Prostate gland (tissue), 2 donors: ENCODE measurements at places on chromosomes 7 and 10. TPM values are rescaled to one million over a fixed set of nuclear protein-coding genes. Genes with fewer than 3 reads are reported as not detected.

The FAM25G gene
- total RNA-seq = not detected

The ERVW-1 gene
- total RNA-seq = 1.8 TPM

The UTF1 gene
- total RNA-seq = 9.2 TPM

- DNase-seq = no peak
These were observed 36.4 kb upstream of the CD36 start for GRCh38 chr7:80601999-80602398.

The TRIM56 gene
- 36.1 TPM for total RNA-seq

The SLC13A1 gene
- total RNA-seq = not detected

The PNLIPRP1 gene
- not detected for total RNA-seq

The TYW1B gene
- total RNA-seq = 8.4 TPM

DNA sequence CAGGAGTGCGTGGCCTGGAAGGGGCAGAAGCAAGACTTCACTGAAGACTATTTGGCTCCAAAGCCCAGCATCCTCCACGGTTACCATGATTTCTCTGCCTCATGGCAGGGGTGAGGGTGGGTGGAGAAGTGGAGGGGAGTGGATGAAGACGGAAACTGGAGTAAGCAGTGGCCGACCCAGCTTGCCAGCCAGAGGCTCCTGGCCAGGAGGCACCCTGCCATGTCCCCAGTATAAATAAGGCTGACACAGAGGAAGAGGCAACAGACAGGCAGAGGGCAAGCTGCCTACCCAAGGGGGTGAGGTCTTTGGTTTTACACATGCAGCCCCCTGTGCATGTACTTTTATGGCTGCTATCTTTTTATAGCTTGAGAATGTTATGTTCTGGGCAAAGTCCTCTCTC, 102.6 kb upstream of the TBX20 start:
- DNase-seq = no peak

GRCh38 chr7:74604326-74605020, 53.0 kb upstream of the GTF2I start:
- DNase-seq = peak; percentile 89

DNA sequence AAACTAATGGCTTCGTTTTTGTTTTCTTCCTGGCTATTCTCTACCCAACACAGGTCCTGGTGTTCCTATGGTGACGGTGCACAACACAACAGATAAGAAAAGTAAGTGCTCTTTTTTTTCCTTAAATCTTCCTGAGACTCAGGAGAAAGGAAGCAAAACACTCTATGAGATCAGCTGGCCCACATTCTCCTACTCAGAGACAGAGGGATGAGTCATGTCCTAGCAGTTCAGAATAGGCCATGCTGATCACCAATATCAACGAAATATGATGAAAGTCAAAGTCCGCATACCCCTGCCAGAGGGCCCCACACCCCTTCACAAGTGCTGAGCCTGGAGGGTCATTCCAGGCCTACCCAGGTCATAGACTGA, 149.2 kb downstream of the PAXIP1 start:
- no peak for DNase-seq

DNA sequence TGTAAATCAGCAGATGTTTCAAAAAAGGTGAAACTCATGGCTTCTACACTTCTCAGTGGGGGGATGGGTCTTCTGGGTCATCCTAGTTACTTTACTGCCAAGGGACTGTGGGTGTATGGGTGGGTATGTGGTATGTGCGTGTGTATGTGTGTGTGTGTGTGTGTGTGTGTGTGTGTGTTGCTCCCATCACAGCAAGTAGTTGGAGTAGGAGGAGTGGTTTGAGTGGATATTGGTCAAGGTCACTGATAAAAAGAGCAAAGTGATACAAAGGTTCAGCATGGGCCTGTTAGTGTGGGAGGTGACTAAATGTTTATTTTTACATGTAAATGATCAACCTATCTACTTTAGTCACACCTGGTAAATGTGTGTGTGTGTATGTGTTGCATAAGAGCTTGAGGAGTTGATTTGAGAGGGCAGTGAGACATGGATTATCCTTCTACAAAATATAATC, 11.8 kb upstream of the COBL start:
- no peak for DNase-seq

The NUTM2E gene
- total RNA-seq = 0.57 TPM

DNA sequence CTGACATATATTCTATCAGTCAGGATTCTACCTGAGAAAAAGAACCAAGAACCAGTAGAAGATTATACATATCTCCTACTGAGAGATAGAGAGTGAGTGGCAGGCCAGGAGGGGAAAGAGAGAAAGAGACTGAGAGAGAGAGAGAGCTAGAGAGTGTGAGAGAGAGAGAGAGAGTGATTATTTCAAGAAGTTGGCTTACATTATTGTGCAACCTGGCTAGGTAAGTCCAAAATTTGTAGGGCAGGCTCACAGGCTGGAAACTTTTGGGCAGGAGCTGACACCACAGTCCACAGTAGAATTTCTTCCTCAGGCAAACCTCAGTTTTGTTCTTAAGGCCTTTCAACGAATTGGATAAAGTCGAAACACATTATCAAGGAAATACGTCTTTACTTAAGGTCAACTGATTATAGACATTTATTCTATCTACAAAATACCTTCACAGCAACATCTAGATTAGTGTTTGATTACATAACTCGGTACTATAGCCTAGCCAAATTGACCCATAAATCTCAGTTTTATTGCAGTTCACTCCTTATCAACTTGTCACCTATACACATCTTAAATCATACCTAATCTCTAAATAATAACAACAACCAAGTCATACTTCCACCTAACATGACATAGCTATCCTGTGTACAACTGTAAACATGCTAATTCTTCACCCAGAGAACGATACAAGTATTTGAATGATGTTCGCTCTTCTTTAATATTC, 17.0 kb upstream of the CYP2C18 start:
- DNase-seq = no peak

- DNase-seq = no peak
These were observed 132.7 kb downstream of the KCNMA1 start for GRCh38 chr10:77504873-77505257.

GRCh38 chr7:44536090-44536489, 5.0 kb downstream of the NPC1L1 start:
- no peak for DNase-seq

DNA sequence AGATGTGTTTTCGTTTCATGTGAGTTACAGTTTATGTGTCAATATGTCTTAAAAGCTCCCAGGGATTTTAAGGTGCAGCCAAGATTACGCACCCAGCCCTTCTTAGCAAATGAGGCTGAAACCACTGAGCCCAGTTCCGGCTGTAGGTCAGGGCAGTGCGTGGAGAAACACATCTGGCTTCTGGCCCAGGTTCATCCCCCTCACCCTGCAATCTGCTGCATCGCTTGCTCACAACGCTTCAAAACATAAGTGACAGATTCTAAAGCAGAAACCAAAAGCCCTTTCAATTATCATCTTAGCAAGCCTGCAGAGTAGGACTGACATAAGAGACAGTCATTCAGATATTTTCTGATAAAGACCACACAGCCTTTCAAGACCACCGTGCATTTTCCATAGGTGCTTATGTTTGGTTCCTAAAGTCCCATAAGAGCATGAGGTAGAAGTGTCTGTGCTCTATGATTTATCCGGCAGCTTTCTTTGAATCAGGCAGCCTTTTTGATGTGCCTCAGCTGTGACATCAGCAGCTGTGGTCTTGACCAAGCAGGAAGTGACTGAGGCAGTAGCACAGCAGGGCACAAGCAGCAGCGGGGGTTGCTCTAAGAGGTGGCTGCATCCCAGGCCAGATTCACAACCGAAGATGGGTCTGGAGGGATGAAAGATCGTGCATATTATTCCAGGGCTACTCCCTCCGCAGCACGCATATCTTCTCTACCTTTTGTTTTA, 72.1 kb upstream of the LYZL2 start:
- DNase-seq = no peak

GRCh38 chr10:70481831-70482530, 3.4 kb downstream of the PALD1 start:
- DNase-seq = no peak

DNA sequence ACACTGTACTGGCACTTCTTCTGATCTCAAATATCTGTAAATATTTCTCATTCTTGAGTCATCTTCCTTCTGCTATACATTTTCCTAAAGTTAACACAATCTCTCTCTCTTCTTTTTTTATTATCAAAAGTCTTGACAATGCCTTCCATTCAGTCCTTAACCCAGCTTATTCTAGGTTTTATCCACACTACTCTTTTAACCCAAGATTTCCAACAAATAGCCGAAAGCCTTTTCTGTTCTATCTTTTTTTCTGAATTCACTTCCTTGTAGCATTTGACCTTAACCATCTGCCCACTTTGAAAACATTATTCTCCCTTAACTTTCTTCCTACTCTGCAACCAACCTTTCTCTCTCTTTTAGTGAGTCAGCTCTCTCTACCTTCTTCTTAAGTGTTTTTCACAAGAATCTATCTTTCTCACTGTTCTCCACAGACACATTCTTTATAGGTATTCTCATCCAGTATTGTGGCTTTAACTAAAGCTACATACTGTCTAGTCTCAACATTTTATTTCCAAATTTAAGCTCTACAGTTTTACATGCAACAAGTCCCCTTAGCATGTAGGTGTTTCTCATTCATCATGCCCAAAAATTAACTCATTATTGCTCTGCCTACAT, 915.6 kb downstream of the KCNMA1 start:
- no peak for DNase-seq

The CCDC7 gene
- 19.8 TPM for total RNA-seq

The SPDYE2 gene
- 1.8 TPM for total RNA-seq

The RAB19 gene
- total RNA-seq = 0.80 TPM

- DNase-seq = no peak
These were observed 55.1 kb downstream of the FAM53B start for GRCh38 chr10:124688889-124689670.

GRCh38 chr7:2870471-2870931, 26.4 kb upstream of the GNA12 start:
- DNase-seq = no peak

- DNase-seq = no peak
These were observed 14.0 kb upstream of the BLNK start for GRCh38 chr10:96285331-96285752.

DNA sequence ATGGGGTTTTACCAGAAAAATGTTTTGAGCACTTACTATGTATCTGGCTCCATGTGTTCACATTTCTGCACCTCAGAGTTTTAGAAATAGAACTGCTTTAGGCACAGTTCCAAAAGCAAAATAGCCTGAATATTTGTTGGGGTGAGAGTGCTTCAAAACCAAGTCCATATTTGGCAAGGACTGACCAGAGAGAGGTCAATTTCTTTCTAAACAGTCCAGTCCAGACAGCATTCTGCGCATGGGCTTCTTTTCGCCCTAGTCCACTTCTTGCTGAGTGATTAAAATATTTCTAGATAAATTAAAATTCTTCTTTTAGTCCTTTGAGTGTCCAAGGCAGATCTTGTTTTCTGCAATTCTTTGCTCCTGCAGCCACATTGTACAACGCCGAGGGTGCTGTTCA, 427.0 kb downstream of the PHTF2 start:
- no peak for DNase-seq

The PDE6C gene
- not detected for total RNA-seq

DNA sequence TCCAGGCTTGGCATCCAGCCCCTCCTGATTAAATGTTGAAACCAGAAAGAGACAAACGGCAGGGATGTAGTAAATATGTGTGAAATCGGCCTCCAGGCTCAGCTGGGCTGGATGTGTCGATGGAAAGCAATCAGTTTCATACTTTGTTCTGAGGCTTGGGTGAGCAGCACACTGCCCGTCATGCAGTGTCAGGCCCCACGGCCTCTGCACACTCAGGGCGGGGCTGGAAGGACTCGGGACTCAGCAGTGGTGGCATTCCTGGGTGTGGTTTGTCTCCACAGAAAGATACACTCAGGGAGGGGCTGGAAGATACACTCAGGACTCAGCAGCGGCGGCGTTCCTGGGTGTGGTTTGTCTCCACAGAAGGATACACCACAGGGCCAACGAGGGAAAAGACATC, 22.0 kb downstream of the ADGRA1 start:
- DNase-seq = no peak

The MRLN gene
- not detected for total RNA-seq

DNA sequence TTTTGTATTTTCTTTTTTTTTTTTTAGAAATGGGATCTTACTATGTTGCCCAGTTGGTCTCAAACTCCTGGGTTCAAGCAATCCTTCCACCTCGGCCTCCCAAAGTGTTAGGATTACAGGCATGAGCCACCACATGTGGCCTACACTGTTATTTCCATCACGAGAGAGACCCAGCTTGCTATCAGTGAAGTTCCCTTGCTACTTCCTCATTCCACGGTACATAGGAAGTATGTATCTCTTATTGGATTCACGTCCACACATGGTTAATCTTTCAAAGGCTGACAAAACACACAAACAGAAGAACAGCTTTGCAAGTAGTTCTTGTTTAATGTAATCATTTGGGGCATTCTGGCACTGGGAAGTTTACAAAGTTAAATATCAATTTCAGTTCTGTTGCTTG, 50.9 kb downstream of the DCLRE1A start:
- DNase-seq = no peak

- DNase-seq = no peak
These were observed 81.2 kb upstream of the SORCS3 start for GRCh38 chr10:104559935-104560334.

GRCh38 chr7:80140388-80140787, 5.8 kb downstream of the GNAI1 start:
- DNase-seq = no peak

- no peak for DNase-seq
These were observed 918.9 kb downstream of the GRID1 start for GRCh38 chr10:85447690-85448089.

GRCh38 chr7:1523208-1523607, 7.3 kb upstream of the MAFK start:
- DNase-seq = no peak

The AGBL3 gene
- 1.4 TPM for total RNA-seq

DNA sequence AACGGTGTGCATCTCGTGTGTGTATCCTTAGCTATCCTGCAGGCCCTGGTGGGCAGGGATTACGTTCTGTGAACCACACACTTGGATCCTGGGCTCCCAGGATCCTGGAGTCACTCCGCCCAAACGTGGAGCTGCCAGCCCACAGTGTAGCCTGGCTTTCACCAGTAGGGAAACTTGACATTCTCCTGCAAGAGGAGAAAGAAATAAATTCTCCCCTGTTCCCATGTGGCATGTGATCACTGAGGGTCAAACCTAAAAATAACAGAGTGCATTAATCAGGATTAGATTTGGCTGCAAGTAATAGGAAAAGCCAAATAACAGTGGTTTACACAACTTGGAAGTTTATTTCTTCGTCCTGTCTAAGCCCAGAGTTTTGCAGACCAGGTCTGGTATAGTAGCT, 32.3 kb downstream of the PALD1 start:
- DNase-seq = no peak

The ATRNL1 gene
- total RNA-seq = 5.1 TPM

DNA sequence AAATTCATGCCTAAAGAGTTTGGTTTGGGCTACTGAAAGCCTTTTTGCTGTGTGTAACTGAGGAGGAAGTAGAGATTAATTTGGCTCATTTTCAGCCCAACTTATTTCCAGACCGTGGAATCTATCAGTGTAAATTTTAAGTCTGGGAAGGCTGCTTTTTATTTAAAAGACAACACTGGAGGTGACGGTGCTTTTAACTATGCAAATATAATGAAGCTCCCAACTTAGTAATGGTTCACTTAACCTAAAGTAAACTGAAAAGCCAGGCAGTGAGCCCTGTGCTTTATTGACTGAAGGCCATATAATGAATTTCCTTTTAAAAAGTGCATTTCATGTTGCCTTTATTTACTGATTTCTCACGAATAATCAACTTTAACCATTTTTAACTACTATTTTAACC, 127.2 kb downstream of the NPY start:
- DNase-seq = no peak

- DNase-seq = no peak
These were observed 7.6 kb downstream of the ZNF511 start for GRCh38 chr10:133316266-133316665.

GRCh38 chr7:140060243-140060630, 2.5 kb downstream of the PARP12 start:
- no peak for DNase-seq
